NCI-H748 treated with DMSO at 0.1 percent for 48 hours (cell line): ENCODE measurements at places on chromosomes 3 and 15.

DNA sequence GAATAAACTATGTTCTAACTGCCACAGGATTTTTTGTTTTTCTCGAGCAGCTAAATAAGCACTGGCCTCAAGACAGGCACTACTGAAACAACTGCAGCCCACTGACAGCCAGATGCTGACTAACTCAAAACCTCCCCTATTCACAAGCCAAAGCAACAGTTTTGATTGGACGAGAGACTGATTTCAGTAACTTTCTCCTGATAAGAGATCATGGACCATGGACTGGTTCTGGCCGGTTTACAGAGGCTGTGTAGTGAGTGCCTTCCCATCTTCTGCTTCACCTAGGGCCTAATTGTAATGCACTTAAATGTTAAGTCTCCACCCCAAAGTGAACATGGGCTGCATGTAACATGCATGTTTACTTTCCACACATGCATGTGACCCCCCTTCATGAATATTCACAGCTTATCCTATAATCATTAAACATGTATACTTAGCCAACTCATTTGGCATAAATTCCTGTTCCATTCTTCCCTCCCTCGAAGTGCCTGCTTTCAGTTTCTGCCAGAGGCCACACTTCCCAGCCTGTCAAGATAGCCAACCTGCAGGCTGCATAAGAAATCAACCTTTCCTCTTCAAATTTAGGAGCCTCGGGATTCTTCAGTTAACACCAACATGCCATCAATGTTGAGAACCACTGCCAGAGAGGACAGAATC is 108.2 kb downstream of the ULK4 start:
- DNase-seq, result no peak

DNA sequence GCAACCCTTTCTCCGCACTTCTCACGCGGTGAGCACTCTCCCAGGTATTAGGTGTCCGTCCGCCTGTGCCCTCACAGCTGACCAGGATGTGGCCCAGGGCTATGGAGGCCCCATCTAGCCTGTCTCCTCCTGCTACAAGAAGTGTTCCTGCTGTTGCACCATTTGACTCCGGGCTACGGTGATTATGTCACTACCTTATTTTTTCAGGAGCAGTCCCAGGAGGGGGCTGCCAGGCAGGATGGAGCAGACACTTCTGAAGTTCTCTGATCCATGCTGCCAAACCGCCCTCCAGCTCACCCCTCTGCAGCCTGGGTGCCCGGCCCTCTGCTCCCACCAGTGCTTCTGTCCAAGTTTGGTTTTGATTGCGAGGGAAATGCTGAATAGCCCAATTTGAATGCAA is 36.9 kb downstream of the ZXDC start:
- DNase-seq, result no peak

GRCh38 chr15:56168394-56168793 is 75.3 kb downstream of the RFX7 start:
- no peak for DNase-seq

DNA sequence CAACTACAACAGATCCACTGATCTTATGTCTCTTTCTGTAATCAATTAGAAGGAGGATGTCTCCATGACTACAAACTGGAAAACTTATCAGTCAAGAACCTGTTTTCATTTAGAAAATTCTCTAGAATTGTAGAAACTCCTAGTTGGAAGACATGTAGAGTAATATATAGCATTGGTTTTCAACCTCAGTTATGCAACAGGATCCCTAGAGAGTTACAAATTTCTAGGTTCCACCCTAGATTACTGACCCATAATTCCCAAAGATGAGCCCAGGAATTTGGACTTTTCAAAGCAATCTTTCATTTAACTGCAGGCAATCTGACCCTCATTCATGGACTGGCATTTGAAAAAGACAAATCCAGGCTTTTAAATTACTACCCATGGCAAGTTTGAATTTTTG is 116.9 kb upstream of the RAP2B start:
- no peak for DNase-seq

- DNase-seq, result no peak
These were observed 58.3 kb upstream of the KY start for GRCh38 chr3:134709076-134709475.

- DNase-seq, result no peak
These were observed 4.6 kb upstream of the TMEM44 start for GRCh38 chr3:194637541-194638400.

DNA sequence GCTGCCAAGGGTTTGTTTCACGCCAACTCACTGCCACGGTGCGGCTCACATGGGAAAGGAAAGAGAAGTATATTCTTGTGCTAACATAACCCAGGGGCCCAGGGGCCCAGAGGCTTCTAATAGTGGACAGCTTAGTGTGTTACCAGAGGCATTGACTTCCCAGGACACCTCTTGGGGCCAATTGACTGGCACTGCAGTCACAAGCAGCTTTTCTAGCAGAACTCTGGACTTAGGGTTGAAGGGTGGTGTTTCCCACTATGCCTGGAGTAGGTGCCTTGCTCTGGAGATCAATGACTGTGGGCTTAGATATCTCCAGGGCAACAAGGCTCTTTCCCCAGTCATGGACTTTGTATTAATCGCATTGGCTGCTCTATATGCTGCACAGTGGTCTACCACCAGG is 172.7 kb upstream of the KBTBD8 start:
- DNase-seq, result no peak

GRCh38 chr15:36884936-36885635 is 215.3 kb downstream of the MEIS2 start:
- DNase-seq, result no peak

- no peak for DNase-seq
These were observed 111.1 kb upstream of the FOXB1 start for GRCh38 chr15:59892985-59893384.

GRCh38 chr3:3303636-3304035 is 124.1 kb upstream of the CRBN start:
- no peak for DNase-seq

DNA sequence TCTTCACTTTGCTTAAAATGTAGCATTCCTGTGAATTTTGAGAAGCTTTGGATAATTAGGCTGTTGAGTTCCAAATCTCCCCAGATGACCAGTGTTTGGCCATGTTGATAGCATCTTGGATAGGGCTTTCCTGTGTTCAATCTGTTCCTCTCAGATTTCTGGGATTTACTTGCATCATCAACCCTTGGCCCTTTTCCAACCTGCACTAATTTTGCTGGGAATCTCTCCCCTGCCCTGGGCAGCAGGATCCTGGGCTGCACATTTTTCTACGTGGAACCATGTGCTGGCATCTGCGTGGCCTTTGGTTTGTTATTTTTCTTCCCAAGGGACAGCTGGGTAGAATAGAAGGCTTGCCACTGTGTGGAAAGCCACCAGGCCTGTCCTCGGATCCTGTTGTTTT is 75.4 kb upstream of the PLXNA1 start:
- no peak for DNase-seq

DNA sequence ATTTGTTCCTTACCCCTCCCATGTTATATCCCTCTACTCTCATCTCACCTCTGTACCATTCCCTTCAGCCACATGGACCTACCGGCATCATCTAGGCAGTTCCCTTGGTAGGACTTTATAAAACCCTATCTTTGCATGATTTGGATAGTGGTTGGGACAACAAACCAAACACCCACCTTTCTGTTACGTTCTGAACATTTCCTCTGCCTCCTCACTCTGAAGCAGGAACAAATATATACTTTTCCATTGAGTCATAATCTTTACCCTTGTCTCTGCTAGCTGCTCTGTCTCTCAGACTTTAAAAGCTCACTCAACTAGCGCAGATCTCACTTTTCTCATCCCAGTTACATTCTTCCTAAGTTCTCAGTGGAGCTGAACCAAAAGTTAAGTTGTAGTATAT is 17.8 kb downstream of the UBXN7 start:
- no peak for DNase-seq

GRCh38 chr3:161316006-161316689 is 55.2 kb downstream of the SPTSSB start:
- no peak for DNase-seq

GRCh38 chr3:161602475-161602874 is 105.9 kb downstream of the OTOL1 start:
- no peak for DNase-seq

- DNase-seq, result no peak
These were observed 30.3 kb downstream of the UMPS start for GRCh38 chr3:124760601-124761000.

DNA sequence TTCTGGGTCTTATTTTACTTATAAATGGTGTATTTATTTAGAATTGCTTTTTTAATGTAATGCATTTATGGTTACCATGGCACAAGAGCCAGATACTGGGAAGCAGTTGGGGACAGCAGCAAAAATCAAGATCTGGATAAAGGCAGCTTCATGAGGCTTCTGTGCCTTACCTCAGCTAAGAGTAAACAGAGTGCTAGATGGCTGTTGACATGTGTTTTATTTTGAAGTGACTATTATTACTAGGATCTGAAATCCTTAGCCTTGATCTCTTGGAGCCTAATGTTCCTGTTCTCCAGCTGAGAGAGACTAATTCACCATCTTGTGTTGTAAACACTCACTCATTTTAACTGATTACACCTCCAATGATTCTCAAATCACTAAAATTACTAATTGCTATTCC is 317.8 kb downstream of the LPP start:
- no peak for DNase-seq

DNA sequence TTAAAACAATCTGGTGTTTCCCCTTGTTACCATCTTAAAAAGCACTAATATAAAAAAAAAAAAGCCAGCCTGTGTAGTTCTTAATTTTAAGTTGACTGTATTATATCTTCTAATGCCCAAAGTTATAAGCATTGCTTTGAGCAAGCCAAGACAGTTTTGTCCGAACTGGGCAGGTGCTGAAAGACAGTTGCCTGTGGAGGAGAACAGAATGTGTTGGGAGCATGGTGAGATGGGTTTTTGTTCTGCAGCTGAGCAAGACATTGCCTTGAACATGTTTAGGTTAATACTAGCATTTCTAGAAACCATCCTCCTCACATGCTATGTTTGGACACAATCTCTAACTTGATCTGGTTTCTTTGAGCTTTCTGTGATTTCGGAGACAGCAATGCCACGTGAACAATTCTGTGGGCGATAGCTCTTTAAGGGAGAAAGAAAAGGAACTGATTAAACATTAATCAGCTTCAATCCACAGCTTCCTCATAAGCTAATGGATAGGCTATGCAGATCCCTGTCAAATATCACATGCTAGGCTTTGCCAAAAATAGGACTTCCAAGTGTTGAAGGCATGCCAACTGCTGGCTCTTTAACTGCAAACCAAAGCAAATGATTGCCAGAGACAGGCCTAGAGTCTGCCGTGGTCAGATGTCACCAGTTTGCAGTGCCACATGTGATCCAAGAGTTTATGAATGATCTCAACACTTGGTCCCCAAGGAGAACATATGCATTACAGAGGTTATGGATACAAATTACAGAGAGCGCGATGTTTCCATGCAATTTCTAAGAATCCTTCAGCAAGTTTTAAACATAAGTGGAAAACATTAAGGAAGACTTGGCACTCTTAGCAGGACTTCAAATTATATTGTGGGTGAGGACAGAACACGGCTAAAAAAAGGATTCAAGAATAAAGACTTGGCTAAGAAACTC is 428.1 kb downstream of the ROBO2 start:
- no peak for DNase-seq

DNA sequence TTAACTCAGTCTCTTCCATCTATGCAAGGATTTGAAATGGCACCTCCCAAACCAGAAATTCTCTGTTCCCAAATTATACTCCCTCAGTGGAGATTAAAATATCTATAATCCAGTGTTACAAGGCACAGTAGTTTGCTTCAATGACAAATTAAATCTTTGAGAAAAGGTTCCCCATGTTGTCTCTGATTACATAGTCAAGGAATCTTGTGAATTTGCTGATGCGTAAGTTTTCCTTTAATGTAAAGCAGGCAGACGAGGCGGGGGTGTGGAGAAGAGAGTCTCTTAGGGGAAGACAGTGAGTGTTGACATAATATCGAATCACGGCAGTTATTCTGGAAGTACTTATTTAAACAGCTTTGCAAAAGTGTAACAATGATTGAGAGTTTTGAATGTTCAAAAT is 236.4 kb upstream of the RARB start:
- no peak for DNase-seq

GRCh38 chr3:170233530-170233929 is 11.3 kb downstream of the PRKCI start:
- no peak for DNase-seq

DNA sequence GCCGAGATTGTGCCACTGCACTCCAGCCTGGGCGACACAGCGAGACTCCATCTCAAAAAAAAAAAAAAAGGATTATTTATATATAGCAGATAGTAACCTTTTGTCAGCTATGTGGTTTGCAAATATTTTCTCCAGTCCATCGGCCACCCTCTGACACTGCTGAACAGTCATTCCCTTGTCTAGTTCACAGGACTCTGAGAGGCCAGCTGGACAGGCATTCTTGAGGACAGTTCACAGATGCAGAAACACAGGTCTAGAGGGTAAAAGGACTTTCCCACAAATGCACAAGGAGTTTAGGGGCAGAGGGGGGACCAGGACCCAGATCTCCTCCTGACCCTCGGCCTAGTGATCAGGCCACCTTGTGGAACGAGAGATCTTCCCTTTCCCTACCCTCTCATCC is 7.5 kb upstream of the TMEM40 start:
- DNase-seq, result no peak

GRCh38 chr3:143820466-143821221 is 27.6 kb downstream of the SLC9A9 start:
- no peak for DNase-seq

DNA sequence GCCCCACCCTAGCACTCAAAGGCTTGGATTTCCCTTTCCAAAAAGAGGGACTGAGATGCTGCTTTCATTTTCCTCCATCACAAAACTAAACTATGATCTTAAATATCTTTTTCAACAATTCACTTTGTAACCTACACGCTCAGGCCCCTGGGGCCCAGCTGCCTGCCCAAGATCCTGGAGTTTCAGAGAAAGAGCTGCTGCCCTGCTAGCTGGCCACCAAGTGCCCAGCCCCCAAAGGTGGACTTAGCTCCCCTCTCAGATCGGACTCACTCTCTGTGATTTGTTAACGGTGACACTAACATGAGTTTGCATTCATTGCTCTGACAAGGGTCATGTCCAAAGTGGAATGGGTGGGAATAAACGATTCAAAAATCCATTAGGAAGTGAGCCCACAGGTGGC is 119.6 kb upstream of the SMAD3 start:
- no peak for DNase-seq

- no peak for DNase-seq
These were observed 263.6 kb downstream of the TBL1XR1 start for GRCh38 chr3:176933704-176934103.

- DNase-seq, result no peak
These were observed 104.5 kb downstream of the RARB start for GRCh38 chr3:25532431-25533162.

DNA sequence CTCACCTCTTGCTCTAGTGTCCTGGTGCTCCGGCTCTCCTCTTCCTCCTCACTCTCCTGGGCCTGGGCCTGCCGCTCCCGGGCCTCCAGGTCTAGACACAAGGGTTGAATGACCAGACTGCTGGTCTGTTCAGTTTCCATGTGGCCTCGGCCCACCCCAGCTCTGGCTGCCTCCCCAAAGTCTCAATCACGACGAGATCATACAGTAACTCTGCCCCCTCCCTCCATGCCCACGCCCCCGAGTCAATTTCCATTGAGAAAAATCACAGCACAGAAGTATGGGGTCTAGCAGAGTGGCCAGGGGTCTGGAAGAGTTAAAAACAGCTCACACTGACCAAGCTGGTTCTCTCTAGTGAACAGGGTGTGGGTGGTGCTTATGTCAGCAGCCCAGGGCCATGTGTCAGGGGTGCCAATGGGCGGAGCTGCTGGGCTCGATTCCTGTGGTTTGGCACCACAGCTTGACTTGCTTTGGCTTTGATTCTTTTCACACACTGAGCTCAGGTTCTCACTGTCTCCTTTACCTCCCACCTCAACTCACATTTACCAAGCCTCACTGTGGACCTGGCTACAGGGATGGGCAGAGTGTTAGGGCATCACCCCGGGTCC is 6.9 kb downstream of the C15orf62 start:
- no peak for DNase-seq
